ENCODE measurements at places on chromosomes 6 and 20.

DNA sequence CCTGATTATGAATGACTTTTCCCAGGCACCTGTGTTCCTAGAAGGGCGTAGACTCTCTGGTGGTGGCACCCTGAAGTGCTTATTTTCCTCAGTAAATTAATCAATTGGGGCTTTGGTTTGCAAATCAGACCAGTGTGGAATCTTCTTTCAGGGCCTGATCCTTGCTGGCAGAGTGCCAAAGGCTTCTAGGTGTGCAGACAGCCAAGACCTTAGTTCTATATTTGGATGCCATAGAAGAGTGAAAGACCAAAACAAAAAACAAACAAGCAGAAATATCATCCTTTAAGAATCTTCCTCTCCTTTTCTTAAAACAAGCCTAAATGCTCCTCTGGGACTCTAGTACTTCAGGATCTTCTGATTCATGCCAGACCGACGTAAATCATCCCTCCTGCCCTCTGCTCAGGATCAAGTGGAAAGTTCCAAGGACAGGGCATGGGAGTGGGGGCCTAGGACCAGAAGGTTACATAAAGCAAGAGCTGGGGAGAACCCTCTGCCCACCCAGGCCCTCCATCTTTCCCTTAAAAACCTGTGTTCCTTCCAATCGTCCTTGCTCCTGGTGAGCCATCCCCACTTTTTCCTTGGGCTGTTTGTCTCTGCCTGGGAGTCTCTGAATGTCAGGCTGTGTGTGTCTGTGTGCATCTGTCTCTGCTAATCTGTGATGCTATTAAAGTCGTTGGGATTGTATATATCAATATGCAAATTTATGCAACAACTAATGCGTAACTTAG, 70.5 kb upstream of the MYLIP start:
- no peak for DNase-seq
- H3K4me3 ChIP-seq, result no peak overlapping the region

- no peaks in the 10 kb centered on the region for H3K27me3 ChIP-seq
- H3K27ac ChIP-seq, result no peak overlapping the region
- H3K36me3 ChIP-seq, result peaks cover 9% of the 10 kb centered on the region
- no peak overlapping the region for H3K4me3 ChIP-seq
Measured at GRCh38 chr20:44282192-44282591, 28.8 kb downstream of the FITM2 start.

GRCh38 chr20:48822879-48823385, 4.9 kb downstream of the PREX1 start:
- peak overlapping the region; percentile 76 for H3K4me3 ChIP-seq
- H3K27ac ChIP-seq, result peak overlapping the region; percentile 89
- no peaks in the 10 kb centered on the region for H3K27me3 ChIP-seq
- H3K4me1 ChIP-seq, result peaks cover 70% of the 10 kb centered on the region
- DNase-seq, result no peak

DNA sequence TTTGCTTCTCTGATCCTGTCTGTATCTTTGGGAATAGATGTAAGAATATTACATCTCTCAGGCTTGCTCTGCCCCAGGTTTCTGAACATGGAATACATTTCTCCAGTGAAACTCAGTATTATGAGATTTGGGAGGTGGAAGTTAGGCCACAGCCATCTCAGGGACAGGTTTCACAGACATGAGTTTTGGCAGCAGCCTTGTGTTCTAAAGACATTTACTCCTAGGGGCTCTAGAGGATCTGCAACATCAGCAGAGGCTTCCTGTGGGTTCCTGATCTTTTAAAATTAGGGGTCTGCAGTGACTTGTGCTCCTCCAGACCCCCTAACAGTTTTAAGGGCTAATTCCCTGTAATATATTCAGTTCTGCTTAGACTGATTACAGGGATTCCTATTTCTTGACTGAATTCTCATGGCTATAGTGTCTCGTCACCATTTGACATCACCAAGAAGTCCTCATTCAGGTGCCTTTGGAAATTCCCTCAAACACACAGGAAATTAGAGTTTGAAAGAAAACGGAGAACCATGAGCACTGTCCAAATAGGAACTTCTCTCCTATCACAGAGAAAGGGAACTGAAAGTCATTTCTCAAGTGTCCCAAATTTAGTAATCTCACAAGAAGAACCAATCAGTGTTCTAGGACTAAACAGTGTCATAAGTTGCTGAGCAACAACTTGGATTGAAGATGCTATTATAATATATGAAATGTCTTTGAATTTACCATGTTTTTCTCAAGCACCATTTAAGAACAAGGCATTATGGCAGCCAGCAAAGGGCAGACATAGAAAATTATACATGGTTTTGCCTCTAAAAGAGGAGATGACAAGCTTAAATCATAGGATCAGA, 2.5 kb upstream of the HLA-DRA start:
- peak; percentile 46 for DNase-seq
- H3K4me3 ChIP-seq, result peak overlapping the region; percentile 28
- H3K27ac ChIP-seq, result peak overlapping the region; percentile 100
- no peaks in the 10 kb centered on the region for H3K27me3 ChIP-seq
- peaks cover 40% of the 10 kb centered on the region for H3K36me3 ChIP-seq

- H3K27me3 ChIP-seq, result no peaks in the 10 kb centered on the region
- H3K27ac ChIP-seq, result no peak overlapping the region
- H3K4me3 ChIP-seq, result no peak overlapping the region
- no peak for DNase-seq
- H3K4me1 ChIP-seq, result peaks cover 45% of the 10 kb centered on the region
- H3K36me3 ChIP-seq, result no peaks in the 10 kb centered on the region
Measured at GRCh38 chr20:48892891-48893290, 28.6 kb upstream of the ARFGEF2 start.

Data from stimulated activated naive B cell treated with anti-CD40 and anti-IgM and Interleukin-4, amounts not matched to agents 10 μg/mL and 1 μg/mL and 100 μg/mL, for 72 hours (primary cell).